ENCODE measurements at places on chromosomes 16 and 17. TPM values are rescaled to one million over a fixed set of nuclear protein-coding genes. Genes with fewer than 3 reads are reported as not detected.

- peaks cover 2% of the 10 kb centered on the region for H3K27me3 ChIP-seq
- H3K36me3 ChIP-seq, result no peaks in the 10 kb centered on the region
- no peak for DNase-seq
- no peak overlapping the region for H3K27ac ChIP-seq
- no peak overlapping the region for H3K4me3 ChIP-seq
Measured at GRCh38 chr16:25726430-25727098, 34.8 kb downstream of the HS3ST4 start.

DNA sequence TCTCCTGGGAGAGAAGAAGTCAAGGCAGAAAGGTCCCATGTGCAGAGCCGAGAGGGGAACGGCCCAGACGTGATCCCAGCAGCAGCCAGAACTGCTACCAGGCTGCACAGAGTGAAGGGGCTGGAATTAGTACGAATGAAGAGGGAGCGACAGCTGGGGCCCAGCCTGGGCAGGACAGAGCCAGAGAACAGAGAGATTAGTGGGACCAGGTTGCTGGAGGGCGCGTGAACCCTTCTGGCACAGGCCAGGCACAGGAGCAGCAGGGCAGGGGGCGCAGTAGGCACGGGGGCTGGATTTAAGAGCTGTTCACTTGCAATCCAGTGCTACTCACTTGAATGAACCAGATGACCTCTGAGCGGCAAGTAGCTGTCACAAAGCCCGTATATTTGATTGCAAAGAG, 66.9 kb downstream of the PLXDC1 start:
- no peak for DNase-seq
- H3K4me3 ChIP-seq, result no peak overlapping the region
- H3K36me3 ChIP-seq, result no peaks in the 10 kb centered on the region
- no peaks in the 10 kb centered on the region for H3K27me3 ChIP-seq
- H3K4me1 ChIP-seq, result peaks cover 5% of the 10 kb centered on the region

Gene VASN
- not detected for total RNA-seq

Gene SPATA32
- total RNA-seq, result 0.21 TPM

Gene KRT9
- total RNA-seq, result not detected

DNA sequence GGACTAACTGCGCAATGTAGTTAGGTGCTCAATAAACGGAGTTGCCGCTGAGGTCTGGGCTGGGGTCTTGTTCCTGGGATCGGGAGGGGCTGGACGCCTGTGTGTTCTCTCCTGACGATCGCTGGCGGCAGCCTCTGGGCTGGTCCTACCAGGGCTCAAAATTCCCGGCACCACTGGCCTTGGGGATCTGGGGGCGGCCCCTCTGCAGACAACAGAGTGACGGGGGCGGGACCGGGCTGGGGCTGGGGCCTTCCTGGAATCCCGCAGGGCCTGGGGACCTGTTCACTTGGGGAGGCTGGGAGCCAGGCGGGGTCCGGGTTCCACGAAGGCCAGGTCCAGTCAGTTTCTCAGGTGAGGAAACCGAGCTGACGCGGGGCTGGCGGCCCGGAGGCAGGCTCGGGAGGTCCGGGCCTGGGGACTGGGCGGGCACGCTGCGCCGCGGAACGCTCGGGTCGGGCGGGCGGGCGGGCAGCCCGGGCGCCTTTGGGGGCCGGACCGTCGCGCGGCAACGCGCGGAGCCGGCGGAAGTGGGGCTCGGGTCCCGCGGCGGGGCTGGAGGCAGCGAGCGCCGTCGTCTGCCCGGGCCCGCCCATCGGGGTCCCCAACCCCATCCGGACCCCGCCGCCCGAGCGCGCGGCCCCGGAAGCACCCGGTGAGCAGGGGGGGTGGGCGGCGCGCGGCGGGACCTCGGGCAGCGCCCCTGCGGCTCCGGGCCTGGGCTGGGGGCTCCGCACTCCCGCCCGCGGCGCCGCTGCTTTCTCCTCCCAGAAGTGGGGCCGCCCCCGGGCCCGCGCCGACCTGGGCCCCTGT, at the start of gene PIGQ:
TSS of gene PIGQ (plus strand) at position 524 of the 810 bp plus-strand sequence. CDS start 4,107 bp downstream, outside the sequence.
- H3K4me3 ChIP-seq, result peak within 1 kb of the TSS; percentile 79
- peaks cover 26% of the 10 kb centered on the region for H3K4me1 ChIP-seq
- H3K27me3 ChIP-seq, result no peaks in the 10 kb centered on the region
- H3K27ac ChIP-seq, result peak within 1 kb of the TSS; percentile 92
- DNase-seq, result peak; percentile 79
- no peaks in the 10 kb centered on the region for H3K36me3 ChIP-seq

Gene DOC2A
- total RNA-seq, result 1.3 TPM

DNA sequence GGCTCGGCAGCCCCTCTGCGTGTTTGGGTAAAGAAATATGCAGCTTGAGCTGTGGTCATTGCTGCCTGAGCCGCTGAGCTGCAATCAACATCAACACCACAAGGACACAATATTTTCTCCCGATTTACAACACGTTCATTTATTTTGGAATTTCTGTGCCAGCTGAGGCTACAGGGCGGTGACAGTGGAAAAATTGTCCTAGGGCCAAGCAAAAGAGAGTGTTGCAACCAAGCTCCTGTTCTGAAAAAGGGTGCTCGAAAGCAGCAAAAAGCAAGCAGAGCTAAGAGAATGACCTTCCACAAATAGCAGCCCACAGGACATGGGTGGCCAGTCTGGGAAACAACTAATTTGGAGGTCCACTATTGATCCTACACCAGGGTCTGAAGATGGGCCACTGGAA, 35.4 kb upstream of the NOG start:
- H3K4me1 ChIP-seq, result no peaks in the 10 kb centered on the region
- peaks cover 2% of the 10 kb centered on the region for H3K27me3 ChIP-seq
- no peak overlapping the region for H3K27ac ChIP-seq
- no peak for DNase-seq
- H3K36me3 ChIP-seq, result no peaks in the 10 kb centered on the region
- H3K4me3 ChIP-seq, result no peak overlapping the region

Gene SERPINF2
- 0.12 TPM for total RNA-seq

Gene KRTAP1-1
- not detected for total RNA-seq

DNA sequence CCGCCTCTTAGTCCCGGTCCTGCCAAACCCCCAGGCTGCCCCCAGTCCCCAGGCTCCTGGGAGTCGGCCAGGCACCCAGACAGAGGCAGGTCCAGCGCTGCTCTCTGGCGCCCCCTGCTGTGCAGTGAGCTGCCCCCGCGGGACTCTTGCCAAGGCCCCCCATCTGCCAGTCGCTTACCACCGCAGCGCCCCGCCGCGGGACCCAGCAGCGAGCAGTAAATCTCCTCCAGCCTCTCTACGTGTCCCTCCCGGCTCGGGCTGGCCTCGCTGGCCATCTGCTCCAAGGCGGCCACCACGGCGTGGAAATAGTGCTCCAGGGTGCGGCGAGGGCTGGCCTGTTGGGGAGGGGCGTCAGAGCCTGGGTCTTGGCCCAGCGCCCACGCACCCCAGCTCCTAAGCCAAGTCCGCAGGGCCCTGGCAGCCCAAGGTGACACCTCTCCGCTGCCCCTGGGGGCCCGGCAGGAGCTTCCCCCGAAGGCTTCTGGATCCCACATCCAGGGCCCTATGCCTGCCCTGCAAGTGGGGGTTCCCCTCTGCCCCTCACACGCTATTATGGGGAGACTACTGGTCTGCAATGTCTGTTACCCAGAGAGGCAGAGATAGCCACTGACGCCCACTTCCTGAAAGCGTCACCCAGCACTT, 33.7 kb upstream of the MFSD6L start:
- H3K27me3 ChIP-seq, result no peaks in the 10 kb centered on the region
- no peak overlapping the region for H3K4me3 ChIP-seq
- H3K36me3 ChIP-seq, result no peaks in the 10 kb centered on the region
- no peaks in the 10 kb centered on the region for H3K4me1 ChIP-seq

GRCh38 chr17:48615047-48615962, at the start of gene HOXB8:
Gene HOXB8, minus strand, starts transcription at chr17:48615292. Its CDS starts 588 bp downstream, at chr17:48614704.
- no peak within 1 kb of the TSS for H3K27ac ChIP-seq
- DNase-seq, result no peak
- H3K4me3 ChIP-seq, result peak within 1 kb of the TSS; percentile 26
- H3K4me1 ChIP-seq, result peaks cover 55% of the 10 kb centered on the region
- no peaks in the 10 kb centered on the region for H3K36me3 ChIP-seq
- peaks cover 75% of the 10 kb centered on the region for H3K27me3 ChIP-seq

GRCh38 chr16:15817446-15817845, 39.4 kb downstream of the MYH11 start:
- no peak for DNase-seq
- H3K4me1 ChIP-seq, result no peaks in the 10 kb centered on the region
- no peaks in the 10 kb centered on the region for H3K36me3 ChIP-seq

Gene TLCD2
- total RNA-seq, result 0.30 TPM

GRCh38 chr16:19542138-19542821, 13.2 kb upstream of the VPS35L start:
- no peaks in the 10 kb centered on the region for H3K27me3 ChIP-seq
- no peak overlapping the region for H3K4me3 ChIP-seq
- H3K4me1 ChIP-seq, result no peaks in the 10 kb centered on the region
- no peak for DNase-seq
- peaks cover 44% of the 10 kb centered on the region for H3K36me3 ChIP-seq

- no peaks in the 10 kb centered on the region for H3K27me3 ChIP-seq
- H3K27ac ChIP-seq, result peak overlapping the region; percentile 72
- H3K36me3 ChIP-seq, result peaks cover 5% of the 10 kb centered on the region
- DNase-seq, result no peak
- H3K4me3 ChIP-seq, result no peak overlapping the region
Measured at GRCh38 chr17:14334276-14334840, 33.5 kb downstream of the HS3ST3B1 start.

Gene STAC2
- total RNA-seq, result not detected

Gene CFAP97D1
- not detected for total RNA-seq

DNA sequence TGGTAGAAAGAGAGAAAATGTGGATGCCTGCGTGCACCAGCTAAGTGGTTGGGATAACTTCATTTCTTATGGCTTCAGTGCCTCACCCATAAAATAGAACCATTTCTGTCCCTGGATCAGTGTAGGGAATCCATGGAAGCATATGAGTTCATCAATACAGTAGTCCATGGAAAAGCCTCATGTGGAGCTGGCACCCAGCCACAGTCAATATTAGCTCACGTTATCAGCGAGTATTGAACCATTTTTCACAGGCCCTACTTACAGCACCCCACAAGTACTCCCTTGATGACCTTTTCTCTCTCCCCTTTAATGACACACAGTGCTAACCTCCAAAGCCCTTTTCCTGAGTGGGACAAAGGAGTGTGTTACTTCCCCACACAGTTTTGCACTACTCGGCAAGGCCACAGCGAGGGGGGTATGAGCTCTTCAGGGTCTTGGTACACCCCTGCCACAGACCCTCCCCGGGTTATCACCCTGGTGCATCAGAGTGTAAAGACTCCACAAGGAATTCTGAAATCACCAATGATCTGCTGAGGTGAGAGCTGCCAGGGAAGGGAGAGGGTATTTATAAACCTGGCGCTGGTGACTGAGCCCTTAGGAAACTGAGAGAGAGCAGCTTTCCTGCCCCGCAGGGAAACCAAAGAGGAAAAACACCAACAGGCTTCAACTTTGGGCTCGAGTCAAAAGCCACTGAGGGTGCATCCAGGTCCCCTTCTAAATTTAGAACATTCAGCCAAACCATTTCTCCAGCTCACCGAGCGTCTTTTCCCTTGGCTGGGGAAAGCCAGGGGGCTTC, 36.9 kb downstream of the DYNLRB2 start:
- no peak overlapping the region for H3K4me3 ChIP-seq
- DNase-seq, result no peak
- H3K36me3 ChIP-seq, result no peaks in the 10 kb centered on the region
- H3K27ac ChIP-seq, result no peak overlapping the region

- no peaks in the 10 kb centered on the region for H3K36me3 ChIP-seq
- DNase-seq, result no peak
Measured at GRCh38 chr16:66287416-66287815, 79.1 kb upstream of the CDH5 start.

- no peaks in the 10 kb centered on the region for H3K4me1 ChIP-seq
- no peak overlapping the region for H3K4me3 ChIP-seq
- H3K27me3 ChIP-seq, result no peaks in the 10 kb centered on the region
- DNase-seq, result no peak
- H3K36me3 ChIP-seq, result peaks cover 21% of the 10 kb centered on the region
- H3K27ac ChIP-seq, result no peak overlapping the region
Measured at GRCh38 chr17:8489841-8490240, 54.2 kb downstream of the NDEL1 start.

Gene FAM234A
- 11.3 TPM for total RNA-seq

Gene GPRC5B
- 0.30 TPM for total RNA-seq

Gene KRTAP4-1
- not detected for total RNA-seq

Gene SMTNL2
- total RNA-seq, result not detected

Gene BCAR1
- 1.7 TPM for total RNA-seq

All from activated CD4-positive, alpha-beta T cell treated with anti-CD3 and anti-CD28 coated beads for 36 hours (primary cell).